H1 (cell line): ENCODE measurements at places on chromosomes 6 and 20.

GRCh38 chr6:157131250-157131649, 192.1 kb downstream of the TMEM242 start:
- no peak for DNase-seq

DNA sequence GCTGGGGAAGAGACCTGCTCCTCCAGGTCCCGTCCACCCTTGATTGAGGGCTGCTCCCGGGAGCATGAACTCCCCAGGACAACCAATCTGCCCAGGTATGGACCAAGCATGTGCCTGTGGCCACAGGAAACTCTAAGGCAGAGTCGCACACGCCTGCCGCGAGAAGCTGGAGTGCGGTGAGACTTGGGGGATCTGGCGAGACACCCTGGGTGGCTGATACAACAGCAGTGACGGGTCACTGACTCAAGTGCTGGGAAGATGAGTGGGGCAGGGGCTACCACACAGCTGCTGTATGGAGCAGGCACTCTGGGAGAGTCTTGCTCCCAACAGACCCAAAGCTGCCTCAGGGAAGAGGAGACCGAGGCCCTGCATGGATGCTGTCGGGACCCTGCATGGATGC, 40.1 kb downstream of the BFSP1 start:
- DNase-seq, result no peak

- no peak for DNase-seq
Measured at GRCh38 chr6:38407192-38407591, 232.5 kb downstream of the BTBD9 start.

DNA sequence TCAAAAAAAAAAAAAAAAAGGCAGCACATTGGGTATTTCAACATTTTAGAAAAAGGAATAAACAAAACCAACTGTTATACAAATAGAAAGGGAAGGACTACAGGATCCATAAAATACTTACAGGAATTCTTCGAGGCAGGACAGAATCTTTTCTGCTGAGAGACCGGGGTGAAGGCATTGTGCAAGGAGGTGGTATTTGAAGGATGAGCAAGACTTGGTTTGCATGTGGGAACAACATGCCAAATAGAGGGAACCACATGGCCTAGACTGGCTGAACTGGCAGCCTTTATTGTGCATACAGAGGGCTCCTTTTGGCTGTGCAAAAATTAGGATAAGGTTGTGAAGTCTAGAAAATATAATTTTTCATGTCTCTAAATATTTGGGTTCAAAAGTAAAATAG, 62.9 kb downstream of the SCAND1 start:
- no peak for DNase-seq

DNA sequence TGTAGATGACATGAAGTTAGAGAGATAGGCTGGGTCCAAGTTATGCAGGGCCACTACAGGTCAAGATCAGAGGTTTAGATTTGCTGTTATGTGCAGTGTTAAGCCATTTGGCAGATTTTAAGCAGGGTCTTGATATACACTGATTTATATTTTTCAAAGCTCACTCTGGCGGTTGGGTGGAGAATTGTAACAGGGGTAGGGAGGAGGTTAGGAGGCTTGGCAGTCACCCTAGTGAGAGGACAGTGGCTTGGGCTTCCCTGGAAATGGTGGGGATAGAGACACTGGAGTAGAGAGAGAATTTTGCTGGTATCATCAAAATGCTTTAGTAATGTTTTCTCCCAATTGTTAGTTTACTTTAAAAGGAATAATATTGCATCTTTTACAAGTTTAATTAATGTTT, 149.5 kb upstream of the SUPT3H start:
- DNase-seq, result no peak

GRCh38 chr6:89859744-89860143, 30.1 kb downstream of the CASP8AP2 start:
- DNase-seq, result no peak

GRCh38 chr6:93779086-93779841, 359.9 kb upstream of the EPHA7 start:
- DNase-seq, result no peak

GRCh38 chr6:12439296-12439695, 149.1 kb downstream of the EDN1 start:
- no peak for DNase-seq

- no peak for DNase-seq
Measured at GRCh38 chr6:79824202-79824601, 123.2 kb downstream of the ELOVL4 start.

DNA sequence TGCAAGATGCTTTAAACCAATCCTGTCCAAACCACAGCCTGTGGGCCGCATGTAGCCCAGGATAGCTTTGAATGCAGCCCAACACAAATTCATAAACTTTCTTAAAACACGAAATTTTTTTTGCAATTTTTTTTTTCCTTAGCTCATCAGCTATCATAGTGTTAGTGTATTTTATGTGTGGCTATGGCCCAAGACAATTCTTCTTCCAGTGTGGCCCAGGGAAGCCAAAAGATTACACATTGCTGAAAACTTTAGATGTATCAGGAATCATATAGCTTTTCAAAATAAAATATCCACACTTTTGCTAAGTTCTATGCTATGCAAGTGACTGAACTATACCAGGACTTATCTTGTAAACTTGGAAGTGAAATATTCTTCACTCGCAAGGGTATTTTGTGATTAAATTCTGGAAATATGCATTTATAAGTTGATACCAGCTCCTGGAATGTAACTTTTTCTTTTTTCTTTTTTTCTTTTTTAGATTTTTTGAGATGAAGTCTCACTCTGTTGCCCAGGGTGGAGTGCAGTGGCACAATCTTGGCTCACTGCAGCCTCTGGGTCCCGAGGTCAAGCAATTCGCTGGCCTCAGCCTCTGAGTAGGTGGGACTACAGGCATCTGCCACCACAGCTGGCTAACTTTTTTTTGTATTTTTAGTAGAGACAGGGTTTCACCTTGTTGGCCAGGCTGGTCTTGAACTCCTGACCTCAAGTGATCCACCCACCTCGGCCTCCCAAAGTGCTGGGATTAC, 49.8 kb downstream of the MTHFD1L start:
- DNase-seq, result no peak

- DNase-seq, result no peak
Measured at GRCh38 chr6:135025775-135026174, 28.8 kb downstream of the HBS1L start.

- DNase-seq, result no peak
Measured at GRCh38 chr20:1301031-1301529, 27.9 kb downstream of the SDCBP2 start.

DNA sequence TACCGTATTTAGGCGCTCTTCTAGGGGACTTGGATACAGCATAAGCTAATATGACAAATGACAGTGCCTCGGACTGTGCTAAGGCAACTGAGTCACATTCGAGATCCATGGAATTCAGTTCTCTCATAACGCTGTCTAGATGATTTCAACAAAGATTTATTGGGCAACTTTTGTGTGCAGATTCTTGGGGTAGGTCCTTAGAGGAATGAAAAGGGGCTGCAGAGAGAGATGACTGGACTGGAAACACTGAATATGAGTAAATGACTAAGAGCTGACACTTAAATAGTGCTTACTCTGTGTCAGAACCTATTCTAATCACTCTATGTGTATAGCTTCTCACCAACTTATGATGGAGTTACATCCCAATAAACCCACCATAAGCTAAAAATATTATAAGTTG, 36.4 kb upstream of the MARCKS start:
- no peak for DNase-seq

GRCh38 chr6:18493382-18493891, 106.3 kb downstream of the RNF144B start:
- DNase-seq, result no peak

GRCh38 chr6:133301835-133302234, 60.7 kb downstream of the EYA4 start:
- DNase-seq, result no peak

DNA sequence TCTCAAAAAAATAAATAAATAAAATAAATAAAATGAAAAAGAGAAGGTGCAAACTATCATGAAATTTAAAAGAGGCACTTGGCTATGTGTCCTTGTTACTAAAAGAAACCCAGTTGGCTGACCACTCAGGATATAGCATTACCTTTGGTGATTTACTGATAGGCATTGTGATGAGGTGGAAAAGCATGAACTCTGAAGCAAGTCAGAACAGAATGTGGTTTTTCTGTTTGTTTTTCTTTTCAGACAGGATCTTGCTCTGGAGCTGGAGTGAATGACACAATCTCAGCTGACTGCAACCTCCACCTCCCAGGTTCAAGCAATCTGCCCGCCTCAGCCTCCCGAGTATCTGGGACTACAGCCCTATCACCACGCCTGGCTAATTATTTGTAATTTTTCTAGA, 31.9 kb downstream of the ZNF184 start:
- DNase-seq, result no peak

DNA sequence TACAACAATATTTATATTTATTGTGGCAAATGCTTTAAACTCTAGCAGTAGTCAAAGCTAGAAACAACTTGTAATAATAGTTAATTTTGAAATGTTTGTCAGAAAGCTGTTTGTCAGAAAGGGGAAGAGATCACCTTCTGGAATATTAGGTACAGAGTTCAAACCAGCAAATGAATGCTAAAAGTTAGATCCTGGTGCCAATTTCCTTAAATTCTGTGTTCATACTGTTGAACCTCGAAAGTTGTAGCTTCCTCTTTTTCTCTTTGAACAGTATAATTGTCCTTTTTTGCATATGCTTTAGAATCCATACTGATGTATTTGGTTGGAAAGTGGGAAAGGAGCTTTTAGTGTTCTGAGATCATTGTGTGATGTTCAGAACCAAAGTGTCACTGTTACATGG, 22.4 kb downstream of the ITCH start:
- DNase-seq, result no peak

DNA sequence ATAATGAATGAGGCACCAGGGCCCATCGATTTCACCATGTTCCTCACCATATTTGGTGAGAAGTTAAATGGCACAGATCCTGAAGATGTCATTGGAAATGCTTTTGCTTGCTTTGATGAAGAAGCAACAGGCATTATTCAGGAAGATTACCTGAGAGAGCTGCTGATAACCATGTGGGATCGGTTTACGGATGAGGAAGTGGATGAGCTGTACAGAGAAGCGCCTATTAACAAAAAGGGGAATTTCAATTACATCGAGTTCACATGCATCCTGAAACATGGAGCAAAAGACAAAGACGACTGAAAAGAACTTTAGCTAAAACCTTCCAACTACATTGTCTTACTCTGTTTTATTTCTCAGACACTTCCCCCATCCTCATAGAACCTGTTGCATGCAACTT, 21.6 kb upstream of the ZBTB22 start:
- DNase-seq, result no peak

DNA sequence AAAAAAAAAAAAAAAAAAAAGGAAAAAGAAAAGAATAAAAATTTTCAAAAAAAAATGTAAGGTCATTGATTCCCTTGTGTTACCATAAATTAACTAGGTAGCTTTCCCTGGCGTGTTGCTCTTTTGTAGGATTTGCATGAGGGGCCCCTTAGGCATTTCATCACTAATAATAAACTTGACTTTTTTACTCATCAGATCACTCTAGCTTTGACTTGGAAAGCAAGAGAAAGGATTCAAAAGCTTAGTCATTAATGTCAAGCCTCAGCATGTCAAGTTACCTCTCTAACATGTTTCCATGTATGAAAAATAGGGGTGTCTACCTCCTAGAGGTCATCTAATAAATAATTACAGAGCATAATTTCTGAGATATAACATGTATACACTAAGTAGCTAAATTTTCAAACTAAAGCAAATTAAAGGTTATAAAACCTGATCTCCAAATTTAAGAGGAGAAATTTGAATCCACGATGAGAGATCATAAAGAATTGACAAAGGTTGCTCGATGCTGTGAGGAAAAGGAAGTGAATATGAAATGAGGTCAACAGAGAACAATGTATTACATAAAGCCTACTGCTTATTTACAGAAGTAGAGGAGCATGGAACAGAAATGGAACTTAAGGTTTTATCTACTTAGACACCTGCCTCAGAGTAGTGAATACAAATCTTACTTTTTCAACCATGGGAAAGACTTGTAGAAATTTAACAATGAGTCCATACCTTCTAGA, 86.8 kb downstream of the ARHGAP18 start:
- no peak for DNase-seq

GRCh38 chr6:18100296-18100695, 22.2 kb downstream of the NHLRC1 start:
- no peak for DNase-seq

DNA sequence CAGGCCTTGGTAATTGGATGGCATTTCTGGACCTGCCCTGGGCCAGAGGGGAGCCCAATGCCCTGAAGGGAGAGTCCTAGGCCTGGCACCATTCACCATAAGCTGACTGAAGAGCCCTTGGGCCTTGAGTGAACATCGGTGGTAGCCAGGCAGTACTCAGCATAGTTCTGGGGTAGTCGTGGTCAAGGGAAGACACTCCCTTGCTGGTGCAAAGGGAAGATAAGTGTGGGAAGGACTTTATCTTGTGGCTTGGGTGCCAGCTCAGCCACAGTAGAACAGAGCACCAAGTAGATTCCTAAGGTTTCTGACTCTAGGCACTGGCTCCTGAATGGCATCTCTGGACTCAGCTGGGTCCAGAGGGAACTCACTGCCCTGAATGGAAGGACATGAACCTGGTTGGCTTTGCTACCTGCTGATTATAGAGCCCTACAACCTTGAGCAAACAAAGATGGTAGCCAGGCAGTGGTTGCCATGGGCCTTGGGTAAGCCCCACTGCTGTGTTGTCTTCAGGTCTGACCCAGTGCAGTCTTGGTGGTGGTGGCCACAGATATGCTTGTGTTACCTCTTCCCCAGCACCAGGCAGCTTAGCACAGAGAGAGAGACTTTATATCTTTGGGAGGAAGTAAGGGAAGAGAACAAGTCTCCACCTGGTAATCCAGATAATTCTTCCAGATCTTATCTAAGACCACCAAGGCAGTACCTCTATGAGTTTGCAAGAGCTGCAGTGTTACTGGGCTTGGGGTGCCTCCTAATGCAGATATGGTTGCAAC, 83.5 kb downstream of the PRDM13 start:
- DNase-seq, result no peak

DNA sequence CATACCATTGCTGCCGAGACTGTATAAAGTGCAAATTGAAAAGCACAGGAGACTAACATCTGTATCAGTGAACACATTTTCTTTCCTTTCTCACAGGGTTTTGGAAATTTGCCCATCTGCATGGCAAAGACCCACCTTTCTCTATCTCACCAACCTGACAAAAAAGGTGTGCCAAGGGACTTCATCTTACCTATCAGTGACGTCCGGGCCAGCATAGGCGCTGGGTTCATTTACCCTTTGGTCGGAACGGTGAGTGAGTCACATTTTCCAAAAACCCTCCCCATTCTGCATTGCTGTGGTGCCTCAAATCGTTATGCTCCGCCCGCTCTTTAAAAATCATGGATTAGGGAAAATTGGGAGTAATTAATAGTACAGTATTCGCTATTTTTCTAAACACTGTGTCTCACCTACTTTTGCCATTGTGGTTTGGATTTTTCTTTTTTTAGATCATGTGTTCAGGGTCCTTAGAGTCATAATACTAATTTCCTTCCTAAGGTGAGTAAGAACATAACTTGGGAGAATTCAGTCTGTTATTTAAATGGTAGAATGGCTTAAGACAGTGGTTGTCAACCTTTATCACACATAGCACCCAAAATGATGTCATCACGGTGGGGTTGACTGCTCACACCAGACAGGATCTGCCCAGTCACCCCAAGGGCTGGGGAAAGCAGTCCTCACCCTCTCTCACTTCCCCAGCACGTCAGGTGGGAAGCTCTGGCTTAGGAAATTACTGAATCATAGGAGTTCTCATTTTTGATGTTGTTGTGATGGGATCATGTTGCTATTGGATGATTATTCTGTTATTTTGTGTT, 171.6 kb downstream of the MTHFD1L start:
- DNase-seq, result no peak

GRCh38 chr20:51497542-51498467, 44.7 kb downstream of the NFATC2 start:
- DNase-seq, result no peak
